ENCODE measurements at places on chromosomes 4 and X.

GRCh38 chrX:138651494-138651893 lies 60.0 kb downstream of the FGF13 start:
- DNase-seq, result no peak

DNA sequence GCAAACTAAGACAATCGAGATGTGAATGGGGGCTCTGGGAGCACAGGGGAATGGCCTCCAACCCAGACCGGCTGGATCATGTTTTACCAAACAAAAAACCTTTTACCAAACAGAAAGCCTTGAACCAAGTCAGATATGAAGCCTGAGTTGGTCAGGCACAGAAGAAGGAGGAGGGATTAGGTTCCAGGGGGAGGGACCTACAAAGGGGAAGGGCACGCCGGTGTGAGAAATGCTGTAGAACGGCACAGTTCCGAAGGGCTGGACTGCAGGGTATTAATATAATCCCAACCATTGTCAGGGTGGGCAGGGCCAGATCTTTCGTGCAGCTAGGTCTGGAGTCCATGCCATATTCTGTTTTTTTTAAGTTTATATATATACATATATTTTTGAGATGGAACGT lies 52.9 kb upstream of the NYX start:
- no peak for DNase-seq

DNA sequence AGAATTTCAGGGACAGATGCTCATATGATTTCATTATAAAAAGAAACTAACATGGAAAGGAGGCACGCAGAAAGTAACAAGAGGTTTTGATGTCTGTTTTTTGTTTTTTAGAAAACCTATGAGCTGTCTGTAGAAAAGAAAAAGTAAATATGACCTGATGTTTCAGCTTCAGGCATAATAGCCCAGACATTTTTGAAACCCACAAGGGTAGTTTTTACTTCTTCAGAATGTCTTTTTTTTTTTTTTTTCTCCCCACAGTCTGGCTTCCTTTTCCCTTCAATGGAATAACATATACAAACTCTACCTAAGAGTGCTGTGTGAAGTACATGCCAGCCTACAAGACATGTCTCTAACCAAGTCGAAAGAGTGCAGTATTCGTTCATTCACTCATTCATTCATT lies 18.3 kb upstream of the STX18 start:
- no peak for DNase-seq

DNA sequence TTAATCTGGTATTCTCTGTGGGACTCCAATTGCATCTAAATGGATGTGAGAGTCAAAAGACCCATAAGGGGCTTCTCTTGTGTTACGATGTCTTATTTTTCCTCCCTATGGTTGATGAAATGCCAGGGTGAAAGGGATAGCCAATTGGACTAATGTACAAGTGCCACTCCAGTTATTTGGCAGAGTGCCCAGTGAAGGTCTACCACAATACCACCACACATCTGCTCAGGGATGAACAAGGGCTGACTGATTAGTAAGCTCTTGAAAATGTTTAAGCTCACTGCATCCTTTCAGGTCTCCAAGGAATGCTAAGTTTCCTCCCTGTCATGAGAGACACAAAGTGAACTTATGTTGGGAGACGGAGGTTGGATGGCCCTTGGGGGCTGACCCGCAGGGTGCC lies 57.8 kb downstream of the HEPH start:
- DNase-seq, result no peak

- DNase-seq, result no peak
Measured at GRCh38 chr4:88742561-88742960, 44.9 kb upstream of the NAP1L5 start.

GRCh38 chr4:2787230-2788100 lies 5.4 kb upstream of the SH3BP2 start:
- DNase-seq, result no peak

GRCh38 chrX:68832101-68832416 lies 3.2 kb downstream of the EFNB1 start:
- no peak for DNase-seq

DNA sequence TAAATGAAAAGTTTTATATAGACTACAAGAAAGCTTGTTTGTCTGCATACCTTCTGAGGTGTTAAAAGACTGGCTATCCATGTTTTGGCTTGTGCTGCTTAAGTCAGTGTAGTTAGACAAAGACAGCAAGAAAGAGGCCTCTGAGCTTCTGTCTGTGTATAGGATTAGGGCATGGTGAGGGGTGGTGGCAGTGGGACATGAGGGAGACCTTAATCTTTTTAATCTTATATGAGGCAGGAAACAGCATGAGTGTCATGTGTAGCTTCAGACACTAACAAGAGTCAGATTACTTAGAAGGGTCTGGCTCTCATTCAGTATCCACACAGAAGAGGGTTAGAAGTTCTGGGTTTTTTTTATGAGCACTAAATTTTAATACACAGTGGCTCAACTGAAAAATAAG lies 213.3 kb downstream of the GABRG1 start:
- DNase-seq, result no peak

DNA sequence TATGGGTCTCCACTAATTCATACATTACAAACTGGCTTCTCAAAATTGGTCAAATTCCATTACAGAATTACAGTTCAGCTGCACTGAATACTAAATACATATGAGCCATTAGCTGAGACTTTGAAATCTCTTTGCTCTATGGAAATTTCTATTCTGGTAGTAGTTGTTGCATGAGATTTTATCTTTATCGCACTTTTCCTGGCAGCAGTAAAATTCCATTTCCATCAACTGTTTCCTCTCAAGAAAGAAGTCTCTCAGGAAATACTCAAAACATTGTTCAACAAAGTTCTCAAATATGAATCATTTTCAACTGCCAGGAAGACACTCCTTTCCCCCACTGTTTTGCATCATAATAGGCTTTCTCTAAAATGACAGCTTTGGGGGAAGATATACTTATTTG lies 51.3 kb downstream of the ATP11C start:
- DNase-seq, result no peak

DNA sequence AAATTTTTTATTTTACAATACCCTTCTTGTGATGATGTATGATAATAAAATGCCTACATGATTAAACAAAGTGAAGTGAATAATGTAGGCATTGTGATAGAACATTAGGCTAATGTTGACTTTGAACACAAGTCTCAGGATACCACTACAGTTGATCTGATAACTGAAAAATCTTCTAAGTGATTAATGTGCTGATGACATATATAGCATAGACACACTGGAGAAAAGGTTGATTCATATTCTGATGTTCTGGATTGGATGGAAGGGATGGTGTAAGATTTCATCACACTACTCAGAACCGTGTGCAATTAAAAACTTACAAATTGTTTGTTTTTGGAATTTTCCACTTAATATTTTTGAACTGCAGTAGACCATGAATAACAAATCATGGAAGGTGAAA lies 738.5 kb downstream of the TECRL start:
- DNase-seq, result no peak

- no peak for DNase-seq
Measured at GRCh38 chrX:44906542-44906941, 33.6 kb downstream of the KDM6A start.

- no peak for DNase-seq
Measured at GRCh38 chr4:95528388-95528948, 20.3 kb downstream of the UNC5C start.

GRCh38 chr4:18075823-18076433 lies 54.4 kb upstream of the LCORL start:
- DNase-seq, result peak; percentile 4

DNA sequence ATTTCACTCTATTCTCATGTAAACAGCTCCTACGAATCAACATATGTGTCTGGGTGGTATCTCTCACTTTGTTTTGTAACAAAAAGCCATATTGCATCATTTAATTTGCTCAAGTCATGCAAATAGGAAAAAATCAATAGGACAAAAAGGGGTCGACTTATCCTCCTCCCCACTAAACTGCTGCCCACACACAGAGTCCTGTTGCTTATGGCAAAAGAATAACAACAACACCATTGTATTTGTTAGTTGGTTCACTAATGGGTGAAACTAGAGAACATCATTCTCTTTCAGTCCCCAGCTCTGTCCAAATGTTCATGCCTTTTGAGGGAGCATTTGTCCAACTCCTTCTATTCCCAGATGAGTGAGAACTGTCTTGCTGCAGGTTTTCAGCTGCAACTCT lies 2.1 kb downstream of the HHIP start:
- DNase-seq, result no peak

DNA sequence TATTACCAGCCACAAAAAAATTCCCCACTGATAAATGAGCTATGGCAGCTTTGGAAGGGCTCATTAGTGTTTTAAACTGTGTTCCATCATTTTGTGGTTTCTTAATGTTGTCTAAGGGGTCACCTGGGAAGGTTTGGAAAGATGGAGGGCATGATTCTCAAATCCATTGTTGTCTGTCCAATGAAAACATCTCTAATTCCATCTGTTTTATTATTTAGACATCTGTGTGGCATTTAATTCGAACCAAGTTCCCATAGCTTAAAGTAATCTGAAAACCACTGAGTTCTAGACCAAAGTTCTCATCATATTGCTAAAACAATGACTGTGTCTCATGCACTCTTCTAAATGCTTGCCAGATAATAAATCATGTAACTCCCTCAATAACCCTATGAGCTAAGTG lies 103.8 kb upstream of the PPP3CA start:
- DNase-seq, result no peak

DNA sequence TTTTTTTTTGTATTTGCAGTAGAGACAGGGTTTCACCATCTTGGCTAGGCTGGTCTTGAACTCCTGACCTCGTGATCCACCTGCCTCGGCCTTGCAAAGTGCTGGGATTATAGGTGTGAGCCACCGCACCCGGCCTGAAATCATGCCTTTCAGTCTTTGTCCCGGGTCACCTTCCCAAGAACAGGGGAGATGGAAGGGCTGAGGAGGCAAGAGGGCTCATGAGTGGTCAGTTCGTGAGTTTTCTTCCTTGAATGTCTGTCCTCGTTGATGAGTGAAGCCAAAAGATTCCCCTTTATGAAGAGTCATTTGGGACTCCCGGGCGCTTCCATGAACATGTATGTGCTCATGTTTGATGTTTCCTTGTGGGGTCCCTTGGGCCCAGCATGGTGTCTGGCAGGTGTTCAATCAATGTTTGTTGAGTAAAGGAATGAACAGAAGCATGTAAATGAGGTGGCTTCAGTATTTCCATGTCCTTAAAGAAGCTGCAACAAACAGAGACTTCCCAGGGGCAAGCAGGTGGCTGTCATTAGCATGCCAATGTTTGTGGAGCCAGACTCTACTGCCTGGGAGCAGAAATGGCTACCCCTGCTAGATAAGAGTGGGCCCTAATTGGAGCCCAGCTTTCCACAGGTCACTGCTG lies 3.4 kb upstream of the SEPTIN6 start:
- no peak for DNase-seq

DNA sequence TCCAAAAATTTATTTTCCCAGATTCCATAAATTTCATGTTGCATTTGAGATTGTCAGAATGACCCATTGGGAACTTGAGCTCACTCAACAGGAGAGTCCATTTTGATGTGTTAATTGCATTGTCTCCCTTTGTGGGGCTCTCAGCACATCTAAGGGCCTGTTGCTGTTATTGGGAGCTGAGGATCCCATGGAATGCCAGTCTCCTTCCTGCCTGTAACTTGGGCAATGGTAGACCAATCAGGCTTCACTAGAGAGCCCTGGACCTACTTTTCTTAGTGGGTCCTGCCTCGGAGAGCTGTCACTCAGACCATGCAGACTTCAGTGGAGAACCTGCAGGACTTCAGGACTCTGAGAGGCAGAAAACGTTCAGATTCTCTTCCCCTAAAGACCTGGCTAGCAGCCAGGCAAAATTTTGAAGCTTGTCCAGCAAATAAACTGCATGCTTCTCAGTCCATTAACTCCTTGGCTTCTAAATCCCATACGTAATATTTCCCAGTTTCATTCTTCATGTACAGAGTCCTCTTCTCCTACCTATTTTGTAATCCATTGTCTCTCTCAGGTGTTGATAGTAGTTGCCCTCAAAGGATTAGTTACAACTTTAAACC lies 25.1 kb downstream of the OCRL start:
- DNase-seq, result no peak

- DNase-seq, result no peak
Measured at GRCh38 chr4:98506462-98507132, 151.8 kb downstream of the TSPAN5 start.

GRCh38 chr4:147723326-147723725 lies 8.6 kb upstream of the ARHGAP10 start:
- DNase-seq, result no peak
